ENCODE measurements at places on chromosomes 16 and 17. TPM values are rescaled to one million over a fixed set of nuclear protein-coding genes. Genes with fewer than 3 reads are reported as not detected.

DNA sequence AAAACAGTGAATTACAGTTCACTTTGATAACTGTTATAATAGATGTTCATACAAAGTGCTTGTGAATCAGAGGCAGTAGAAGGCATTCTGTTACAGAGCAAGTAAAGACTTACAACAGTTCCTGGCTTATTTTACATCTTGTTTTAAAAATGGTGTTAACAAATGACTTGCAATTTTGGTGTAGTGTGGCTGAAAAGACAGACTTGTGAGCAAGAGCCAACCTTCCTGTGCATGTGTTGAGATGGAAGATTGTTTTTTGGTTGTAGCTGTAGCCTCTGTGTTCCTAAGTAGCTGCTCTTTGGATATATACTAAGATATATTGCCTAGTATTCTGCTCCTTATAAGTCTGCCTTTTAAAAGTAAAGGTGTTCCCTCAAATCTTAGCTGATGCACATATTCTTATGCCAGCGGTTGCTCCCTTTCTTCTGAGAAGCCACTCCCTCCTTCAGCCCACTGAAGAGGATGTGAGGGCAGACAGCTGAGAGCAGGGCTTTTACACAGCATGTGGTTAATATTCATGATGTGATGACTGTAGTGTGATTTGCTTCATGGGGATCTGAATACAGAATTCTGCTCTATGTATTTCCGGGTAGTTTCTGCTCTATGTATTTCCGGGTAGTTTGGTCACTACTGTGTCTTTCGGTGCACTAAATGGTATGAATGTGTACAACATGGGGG is 182.3 kb downstream of the PHKB start:
- DNase-seq = no peak

DNA sequence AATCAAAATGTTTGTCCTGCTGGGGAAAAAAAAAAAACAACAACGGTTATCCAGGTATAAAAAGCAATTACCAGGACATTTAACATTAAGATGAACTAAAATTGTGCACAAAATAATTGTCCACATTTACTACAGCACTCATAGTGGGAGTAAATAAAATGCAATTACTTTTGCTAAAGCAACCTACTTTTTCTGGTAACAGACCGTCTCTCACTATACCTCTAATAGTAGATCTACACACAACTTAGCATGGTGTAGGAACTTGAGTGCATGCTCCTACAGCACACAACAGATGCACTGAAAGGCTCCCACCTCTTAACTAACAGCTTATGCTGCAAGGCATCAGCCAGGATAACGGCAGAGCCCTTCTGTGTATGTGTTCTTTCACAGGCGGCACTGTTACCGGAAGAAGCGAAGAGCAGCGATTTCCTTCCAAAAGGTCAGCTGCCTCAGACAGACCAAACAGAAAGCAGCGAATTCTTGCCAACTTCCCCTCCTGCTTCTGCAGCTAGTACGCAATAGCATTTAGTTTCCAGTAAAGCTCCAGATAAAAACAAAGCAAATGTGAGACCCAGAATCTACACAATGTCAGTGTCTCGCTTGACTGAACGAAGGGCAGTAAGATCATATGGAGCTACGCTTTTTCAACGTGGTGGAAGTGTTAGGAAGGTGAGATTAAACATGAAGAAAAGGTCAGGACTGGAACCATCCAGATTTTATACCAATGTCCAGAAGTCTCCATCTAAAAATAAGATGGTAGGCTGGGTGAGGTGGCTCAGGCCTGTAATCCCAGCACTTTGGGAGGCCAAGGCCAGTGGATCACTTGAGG is 27.6 kb downstream of the STAT5B start:
- peak; percentile 59 for DNase-seq

GHDC gene
- total RNA-seq = 23.1 TPM

CD300LG gene
- total RNA-seq = not detected

CIBAR2 gene
- total RNA-seq = not detected

CCL14 gene
- total RNA-seq = not detected

All from activated naive CD8-positive, alpha-beta T cell treated with anti-CD3 and anti-CD28 coated beads, Interleukin-2, amount 10 ng/mL, durations not matched to agents 7 days and 5 days (primary cell).